ENCODE measurements at places on chromosomes 13 and 19.
A peak's percentile ranks its signal among the peaks of the same experiment; 100 is the strongest.

- no peak for DNase-seq
These were observed 4.3 kb upstream of the PTGER1 start for GRCh38 chr19:14479309-14479974.

GRCh38 chr13:94063096-94063495, 416.4 kb downstream of the DCT start:
- DNase-seq, result peak; percentile 43

- DNase-seq, result no peak
These were observed 55.1 kb downstream of the DIAPH3 start for GRCh38 chr13:60108589-60108988.

DNA sequence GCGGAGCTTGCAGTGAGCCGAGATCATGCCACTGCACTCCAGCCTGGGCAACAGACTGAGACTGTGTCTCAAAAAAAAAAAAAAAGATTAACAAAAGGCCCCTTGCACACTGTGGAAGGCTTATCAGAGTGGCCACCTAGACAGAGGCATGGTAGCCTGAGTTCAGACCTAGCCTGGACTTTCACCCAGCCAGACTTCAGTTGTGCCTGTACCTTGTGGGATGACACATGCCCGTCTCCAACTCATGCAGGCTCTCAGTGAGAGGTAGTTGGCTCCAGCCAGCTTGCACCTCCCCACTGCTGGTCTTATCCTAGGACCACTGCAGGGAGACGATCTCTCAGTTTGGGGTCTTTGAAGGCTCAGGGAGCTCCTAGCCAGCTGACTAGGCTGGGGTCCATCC, 52.2 kb downstream of the GATAD2A start:
- no peak for DNase-seq

- no peak for DNase-seq
These were observed 16.1 kb upstream of the NANOS3 start for GRCh38 chr19:13860679-13861391.

DNA sequence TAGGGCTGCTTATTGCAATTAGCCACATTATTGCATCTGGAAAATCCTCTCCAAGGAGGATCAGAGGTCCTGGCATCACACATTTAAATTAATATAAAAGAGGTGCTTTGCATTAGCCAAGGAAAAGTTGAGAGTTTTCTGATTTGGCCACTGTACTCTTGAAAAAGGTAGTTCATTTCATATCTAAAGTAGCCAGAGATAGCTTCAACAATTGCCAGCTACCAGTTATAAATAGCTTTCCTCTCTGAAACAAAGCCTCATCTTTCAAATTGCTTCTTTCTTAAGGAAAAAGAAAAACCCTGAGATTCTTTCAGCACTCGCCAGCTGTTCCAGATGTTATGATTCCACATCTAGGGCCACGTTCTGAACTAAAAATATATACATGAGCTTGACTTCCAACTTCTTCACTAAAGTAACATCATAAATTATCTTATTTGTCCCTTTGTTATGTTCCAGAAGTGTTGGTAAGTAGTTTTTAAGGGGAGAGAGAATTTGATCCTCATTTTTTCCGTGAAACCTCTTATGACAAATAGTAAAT, 69.6 kb downstream of the ERCC5 start:
- no peak for DNase-seq

- no peak for DNase-seq
These were observed 42.9 kb upstream of the ZNF14 start for GRCh38 chr19:19775891-19776205.

GRCh38 chr13:25080773-25081172, 15.2 kb upstream of the PABPC3 start:
- DNase-seq, result no peak

DNA sequence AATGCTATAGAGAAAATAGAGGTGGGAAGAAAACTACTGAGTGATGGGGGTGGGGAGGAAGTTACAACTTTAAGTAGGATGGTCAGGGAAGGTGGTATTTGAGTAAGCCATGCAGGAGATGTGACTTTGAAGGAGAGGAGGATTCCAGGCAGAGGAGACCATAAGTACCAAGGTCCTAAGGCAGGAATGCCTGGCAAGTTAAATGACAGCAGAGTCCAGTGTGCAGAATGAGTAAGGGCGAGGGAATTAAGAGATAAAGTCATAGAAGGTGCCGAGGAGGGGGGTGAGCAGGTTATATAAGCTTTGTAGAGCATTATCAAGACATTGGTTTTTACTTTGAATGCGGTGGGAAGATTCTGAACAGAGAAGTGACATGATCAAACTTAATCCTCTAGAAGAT, 43.2 kb upstream of the WDFY2 start:
- no peak for DNase-seq

- DNase-seq, result no peak
These were observed 34.0 kb upstream of the ZNF507 start for GRCh38 chr19:32311371-32311770.

- DNase-seq, result no peak
These were observed 1.2 kb downstream of the LONP1 start for GRCh38 chr19:5718579-5719273.

- no peak for DNase-seq
These were observed 655.5 kb downstream of the PCDH9 start for GRCh38 chr13:66574606-66575005.

- DNase-seq, result peak; percentile 52
These were observed 49.5 kb downstream of the KDM4B start for GRCh38 chr19:5018224-5019015.

- no peak for DNase-seq
These were observed 6.5 kb upstream of the OPA3 start for GRCh38 chr19:45591004-45591637.

DNA sequence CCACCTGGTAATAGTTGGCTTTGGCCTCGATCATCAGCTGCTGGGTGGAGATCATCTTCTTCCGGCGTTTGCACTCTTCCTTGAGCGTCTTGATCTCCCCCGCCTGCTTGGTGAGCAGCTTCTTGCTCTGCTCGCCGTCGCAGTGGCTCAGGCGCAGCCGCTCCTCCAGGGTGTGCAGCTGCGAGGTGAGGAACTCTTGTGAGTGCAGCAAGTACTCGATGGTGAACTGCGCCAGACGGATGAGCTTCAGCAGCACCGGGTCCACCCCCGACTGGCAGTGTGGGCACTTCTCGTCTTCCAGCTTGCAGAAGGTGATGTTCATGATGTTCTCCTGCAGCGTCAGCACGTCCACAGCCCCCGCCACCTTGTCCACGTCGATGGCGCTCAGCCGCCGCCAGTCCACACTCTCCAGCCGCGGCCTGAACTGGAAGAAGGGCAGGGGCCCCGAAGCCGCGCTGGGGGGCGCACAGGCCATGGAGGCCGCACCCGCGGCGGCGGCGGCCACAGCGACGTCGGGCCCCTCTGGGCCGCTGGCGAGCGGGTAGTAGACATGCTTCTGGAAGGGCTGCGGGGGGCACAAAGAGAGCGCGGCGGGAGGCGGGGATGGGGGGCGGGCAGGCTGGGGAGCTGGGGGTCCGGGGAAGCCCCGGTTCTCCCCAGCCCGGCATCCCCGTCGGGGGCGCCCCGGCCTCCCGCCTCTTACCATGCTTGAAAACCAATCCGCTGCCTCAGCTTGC, 3.0 kb downstream of the DZIP1 start:
- DNase-seq, result no peak

DNA sequence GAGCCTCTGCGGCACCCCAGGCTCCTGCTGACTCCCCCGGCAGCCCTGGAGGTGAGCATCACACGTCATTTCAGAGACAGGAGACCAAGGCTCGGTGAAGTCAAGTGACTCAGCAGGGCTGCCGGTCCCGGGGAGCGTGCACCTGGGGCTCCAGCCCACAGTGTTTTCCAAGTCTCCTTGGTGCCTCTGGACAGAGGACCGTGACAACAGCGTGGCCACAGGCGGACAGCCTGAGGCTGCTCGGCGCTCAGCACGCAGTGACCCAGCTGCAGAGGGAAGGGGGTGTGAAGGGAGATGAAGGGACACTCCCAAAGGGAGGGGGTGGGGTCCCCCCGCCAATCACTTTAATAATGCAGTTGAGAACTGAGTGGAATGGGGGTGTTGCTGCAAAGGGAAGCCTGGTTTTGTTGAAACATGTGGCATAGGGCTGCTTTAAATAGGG, 17.5 kb upstream of the ASPDH start:
- DNase-seq, result no peak

- DNase-seq, result no peak
These were observed 740.1 kb upstream of the SPRY2 start for GRCh38 chr13:81080911-81081454.

GRCh38 chr19:46950526-46951170, 69.0 kb upstream of the NPAS1 start:
- DNase-seq, result no peak

- no peak for DNase-seq
These were observed 327.4 kb upstream of the ZNF507 start for GRCh38 chr19:32018014-32018413.

- DNase-seq, result no peak
These were observed 3.7 kb downstream of the CDC34 start for GRCh38 chr19:535017-535835.

DNA sequence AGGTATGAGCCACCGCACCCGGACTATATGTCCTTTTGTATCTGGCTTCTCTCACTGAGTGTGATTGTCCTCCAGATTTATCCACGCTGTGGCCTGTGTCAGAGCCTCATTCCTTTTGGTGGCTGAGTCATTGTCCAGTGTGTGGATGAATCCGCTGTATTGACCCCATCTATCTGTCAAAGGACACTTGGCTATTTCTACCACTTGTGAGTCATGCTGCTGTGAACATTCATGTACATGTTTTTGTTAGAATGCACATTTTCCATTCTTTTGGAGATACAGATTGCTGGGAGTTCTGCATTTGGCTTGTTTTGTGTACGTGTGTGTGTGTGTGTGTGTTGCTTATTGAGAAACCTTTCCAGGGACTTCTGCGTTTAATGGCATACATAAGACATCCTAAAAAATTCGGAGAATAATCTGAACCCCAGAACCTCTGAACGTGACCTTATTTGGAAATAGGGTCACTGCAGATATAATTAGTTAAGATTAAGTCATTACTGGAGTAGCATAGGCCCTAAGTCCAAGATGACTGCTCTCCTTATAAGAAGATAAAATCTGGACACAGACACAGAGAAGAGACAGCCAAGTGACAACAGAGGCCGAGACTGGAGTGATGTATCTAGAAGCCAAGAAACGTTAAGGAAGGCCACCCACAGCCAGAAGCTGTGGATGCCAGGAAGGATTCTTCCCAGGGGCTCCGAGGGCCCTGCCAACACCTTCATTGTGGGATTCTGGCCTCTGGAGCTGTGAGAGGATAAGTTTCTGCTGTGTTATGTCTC, 4.9 kb upstream of the GIPC3 start:
- DNase-seq, result peak; percentile 72

DNA sequence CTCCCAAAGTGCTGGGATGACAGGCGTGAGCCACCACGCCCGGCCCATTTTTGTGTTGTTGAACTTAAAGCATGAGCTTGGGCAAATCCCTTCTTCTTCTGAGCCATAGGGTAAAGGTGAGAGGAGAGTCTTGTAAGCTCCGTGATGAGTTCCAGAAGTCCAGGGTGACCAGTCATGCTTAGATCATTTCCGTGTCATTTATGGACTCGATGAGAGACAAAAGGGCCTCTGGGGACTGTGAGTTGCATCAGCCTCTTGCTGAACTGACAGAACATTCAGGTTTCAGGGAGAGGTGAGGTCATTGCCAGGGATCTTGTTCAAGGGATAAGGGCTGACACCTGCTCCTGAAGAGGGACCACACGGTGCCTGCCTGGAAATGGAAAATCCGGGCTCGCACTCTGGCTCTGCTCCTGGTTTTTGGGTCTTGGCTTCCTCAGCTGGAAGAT, 53.6 kb downstream of the GADD45B start:
- peak; percentile 84 for DNase-seq

GRCh38 chr13:30827578-30827925, 78.5 kb upstream of the MEDAG start:
- no peak for DNase-seq

- no peak for DNase-seq
These were observed 920 bp upstream of the ANO8 start for GRCh38 chr19:17335575-17335974.

- no peak for DNase-seq
These were observed 18.4 kb downstream of the TEX29 start for GRCh38 chr13:111338841-111339240.
